ENCODE measurements at places on chromosomes 1 and 21.

GRCh38 chr1:41370225-41370624 is 9.0 kb downstream of the FOXO6 start:
- H3K4me1 ChIP-seq, result peaks cover 4% of the 10 kb centered on the region
- no peak overlapping the region for H3K27ac ChIP-seq

GRCh38 chr1:64046243-64046642 is 157.2 kb upstream of the UBE2U start:
- H3K27me3 ChIP-seq, result no peaks in the 10 kb centered on the region
- H3K4me3 ChIP-seq, result no peak overlapping the region
- no peaks in the 10 kb centered on the region for H3K4me1 ChIP-seq
- no peaks in the 10 kb centered on the region for H3K36me3 ChIP-seq
- DNase-seq, result no peak

GRCh38 chr1:192550922-192551534 is 24.5 kb upstream of the RGS1 start:
- H3K36me3 ChIP-seq, result no peaks in the 10 kb centered on the region
- H3K4me1 ChIP-seq, result no peaks in the 10 kb centered on the region
- H3K27me3 ChIP-seq, result no peaks in the 10 kb centered on the region

DNA sequence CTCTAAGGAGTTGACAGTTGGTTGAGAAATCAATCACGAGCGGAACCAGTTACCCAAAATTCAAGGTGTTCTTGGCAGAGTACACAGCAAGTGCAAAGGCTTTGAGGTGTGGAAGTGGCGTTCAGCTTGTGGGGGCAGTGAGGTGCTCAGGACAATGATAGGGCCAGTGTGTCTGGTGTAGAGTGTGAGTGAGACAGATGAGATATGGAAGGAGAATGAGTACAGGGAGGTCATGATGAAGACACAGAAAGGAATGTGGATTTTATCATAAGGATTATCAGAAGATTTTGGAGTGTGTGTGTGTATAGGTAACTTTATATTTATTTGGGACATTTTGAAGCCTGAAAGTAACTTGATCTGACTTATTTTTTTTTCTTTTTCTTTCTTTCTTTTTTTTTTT is 40.9 kb downstream of the IFI44 start:
- no peaks in the 10 kb centered on the region for H3K27me3 ChIP-seq
- no peak for DNase-seq
- H3K27ac ChIP-seq, result no peak overlapping the region
- H3K36me3 ChIP-seq, result no peaks in the 10 kb centered on the region

- no peaks in the 10 kb centered on the region for H3K4me1 ChIP-seq
- no peak overlapping the region for H3K4me3 ChIP-seq
Measured at GRCh38 chr1:178739285-178740045, 14.4 kb downstream of the RALGPS2 start.

DNA sequence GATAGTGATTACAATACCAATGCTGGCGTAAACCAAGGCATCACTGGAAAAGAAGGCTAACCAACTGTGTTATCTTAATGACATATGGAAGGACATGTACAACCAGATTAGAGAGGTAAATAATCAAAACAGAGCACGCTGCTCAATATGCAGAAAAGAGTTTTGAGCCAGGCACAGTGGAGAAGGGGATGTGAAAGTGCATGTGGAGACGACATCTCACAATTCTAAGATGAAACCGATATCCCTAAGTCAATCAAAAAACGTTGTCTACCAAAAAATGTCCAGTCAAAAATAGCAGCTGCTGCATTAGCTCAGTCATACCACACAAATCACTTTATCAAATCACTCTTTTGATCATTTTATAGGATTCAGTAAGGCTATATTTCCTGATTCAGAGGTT is 116.3 kb upstream of the OLIG2 start:
- H3K27ac ChIP-seq, result no peak overlapping the region
- no peak overlapping the region for H3K4me3 ChIP-seq
- no peaks in the 10 kb centered on the region for H3K4me1 ChIP-seq
- no peak for DNase-seq

DNA sequence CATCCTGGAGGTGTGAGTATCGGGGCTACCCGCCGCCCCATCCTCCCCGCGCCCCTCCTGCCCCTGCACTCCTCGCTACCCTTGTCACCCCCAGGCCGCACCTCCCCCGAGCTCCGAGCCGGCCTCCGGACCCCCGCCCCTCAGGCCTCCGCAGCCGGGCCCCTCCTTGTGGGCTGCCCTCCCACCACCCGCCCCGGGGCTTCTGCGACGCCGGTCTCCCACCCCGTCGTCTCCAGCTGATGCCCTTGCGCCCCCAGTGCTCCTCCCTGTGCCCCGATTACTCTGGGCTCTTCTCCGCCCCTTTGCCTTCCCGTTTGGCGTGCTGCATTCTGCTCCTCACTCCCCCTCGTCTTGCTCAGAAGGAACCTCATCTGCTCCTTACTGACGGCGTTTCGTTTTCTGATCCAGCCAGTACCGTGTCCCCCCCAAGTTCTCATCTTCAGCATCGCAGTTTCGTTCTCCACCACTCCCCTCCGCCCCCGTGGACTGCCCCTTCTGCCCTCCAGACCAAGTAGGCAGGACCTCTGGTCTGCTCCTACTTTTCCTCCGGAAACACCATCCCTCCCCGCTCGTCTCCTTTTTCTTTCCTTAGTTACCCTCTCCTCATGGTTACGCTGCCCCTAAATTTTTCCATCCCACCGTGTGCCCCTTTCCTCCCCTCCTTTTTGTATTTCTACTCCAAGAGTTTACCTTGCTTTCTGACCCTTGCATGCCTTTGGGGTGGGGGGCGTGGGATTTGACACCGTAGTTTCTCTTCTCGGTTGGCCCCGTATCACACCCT is 841 bp downstream of the SNX27 start:
- no peaks in the 10 kb centered on the region for H3K27me3 ChIP-seq
- DNase-seq, result peak; percentile 42
- H3K27ac ChIP-seq, result peak overlapping the region; percentile 80
- peak overlapping the region; percentile 85 for H3K4me3 ChIP-seq
- no peaks in the 10 kb centered on the region for H3K36me3 ChIP-seq
- peaks cover 2% of the 10 kb centered on the region for H3K4me1 ChIP-seq

GRCh38 chr21:45528028-45528705 is 14.1 kb downstream of the SLC19A1 start:
- H3K27me3 ChIP-seq, result no peaks in the 10 kb centered on the region
- DNase-seq, result no peak
- peak overlapping the region; percentile 59 for H3K27ac ChIP-seq
- no peak overlapping the region for H3K4me3 ChIP-seq
- H3K36me3 ChIP-seq, result peaks cover 3% of the 10 kb centered on the region
- peaks cover 19% of the 10 kb centered on the region for H3K4me1 ChIP-seq

GRCh38 chr1:160359559-160360226 is 7.2 kb upstream of the NHLH1 start:
- DNase-seq, result no peak
- no peak overlapping the region for H3K27ac ChIP-seq
- H3K4me3 ChIP-seq, result no peak overlapping the region

GRCh38 chr1:234863551-234863971 is 253.6 kb upstream of the IRF2BP2 start:
- H3K4me1 ChIP-seq, result peaks cover 4% of the 10 kb centered on the region
- no peak overlapping the region for H3K4me3 ChIP-seq
- DNase-seq, result no peak
- H3K27me3 ChIP-seq, result no peaks in the 10 kb centered on the region
- H3K27ac ChIP-seq, result peak overlapping the region; percentile 49

- peaks cover 7% of the 10 kb centered on the region for H3K4me1 ChIP-seq
- DNase-seq, result no peak
- H3K27me3 ChIP-seq, result no peaks in the 10 kb centered on the region
- H3K4me3 ChIP-seq, result no peak overlapping the region
Measured at GRCh38 chr1:77631751-77632150, 50.7 kb downstream of the ZZZ3 start.
